ENCODE measurements at places on chromosomes 7 and 10.
A peak's percentile ranks its signal among the peaks of the same experiment; 100 is the strongest.

DNA sequence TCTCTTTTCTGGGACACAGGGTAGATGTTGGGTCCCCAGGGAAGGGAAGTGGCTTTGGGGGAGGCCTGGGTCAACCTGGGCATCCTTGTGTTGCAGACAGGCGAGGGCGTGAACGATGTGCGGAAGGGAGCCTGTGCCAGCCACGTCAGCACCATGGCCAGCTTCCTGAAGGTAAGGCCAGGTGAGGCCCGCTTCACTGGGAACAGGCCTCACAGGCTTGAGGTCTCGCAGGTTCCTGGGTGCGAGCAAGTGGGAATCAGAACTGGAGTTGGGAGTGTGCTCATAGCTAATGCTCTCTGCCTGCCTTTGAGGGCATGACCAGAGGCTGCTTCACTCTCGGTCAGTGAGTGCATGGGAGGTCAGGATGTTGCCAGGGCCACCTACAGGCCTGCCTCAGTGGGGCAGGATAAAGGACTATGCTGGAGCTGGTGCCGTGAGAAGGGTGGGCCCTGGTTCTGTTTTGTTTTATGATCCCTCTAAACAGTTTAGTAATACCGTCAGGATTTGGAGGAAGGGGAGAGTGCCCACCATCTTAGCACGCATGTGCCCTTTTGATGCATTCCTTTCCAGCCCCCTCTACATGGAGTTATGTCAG is 8.4 kb downstream of the DBNL start:
- no peak for DNase-seq

DNA sequence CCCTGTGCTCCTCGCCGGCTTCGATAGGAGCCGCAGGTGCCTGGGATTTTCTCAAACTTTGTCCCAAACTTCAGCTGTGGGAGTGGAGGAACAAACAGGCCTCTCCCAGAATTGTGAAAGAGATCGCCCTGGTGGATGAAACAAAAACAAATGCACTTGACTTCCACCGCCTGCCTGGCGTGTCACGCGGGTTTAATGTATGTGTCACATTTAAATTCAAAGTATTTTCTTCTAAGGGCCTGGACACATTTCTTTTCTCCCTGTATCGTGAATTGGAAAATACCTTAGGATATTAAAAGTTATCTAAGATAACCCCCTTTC is 694 bp upstream of the WASL start:
- peak; percentile 46 for DNase-seq

DNA sequence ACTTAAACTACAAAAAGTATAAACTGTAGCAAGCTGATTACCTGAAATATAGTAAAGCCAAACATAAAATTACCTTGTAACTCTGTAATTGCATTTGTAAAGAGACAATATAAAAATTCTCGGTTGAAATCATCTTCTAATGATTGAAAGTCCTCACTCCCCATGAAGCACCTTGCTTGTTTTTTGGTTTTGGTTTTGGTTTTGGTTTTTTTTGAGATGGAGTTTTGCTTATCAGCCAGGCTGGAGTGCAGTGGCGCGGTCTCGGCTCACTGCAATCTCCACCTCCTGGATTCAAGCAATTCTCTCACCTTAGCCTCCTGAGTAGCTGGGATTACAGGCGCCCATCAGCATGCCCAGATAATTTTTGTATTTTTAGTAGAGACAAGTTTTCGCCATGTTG is 33.9 kb upstream of the GPR37 start:
- no peak for DNase-seq

DNA sequence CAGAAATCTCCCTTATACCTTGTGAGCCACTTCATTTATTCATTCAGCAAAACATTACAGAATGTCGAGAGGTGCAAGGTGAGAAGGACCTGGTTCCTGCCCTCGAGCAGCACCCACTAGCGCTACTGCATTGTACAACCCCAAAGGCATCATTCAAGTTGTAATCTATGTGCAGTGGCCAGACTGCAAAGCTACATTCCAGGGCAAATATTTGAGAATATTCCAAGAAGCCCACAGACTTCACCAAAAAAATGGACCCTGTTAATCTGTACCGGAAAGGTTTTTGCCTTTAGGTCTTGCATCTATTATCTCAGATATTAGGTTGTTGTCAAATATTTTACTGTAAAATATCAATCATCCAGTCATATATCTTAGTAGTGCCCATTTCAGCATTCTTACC is 295.4 kb upstream of the FZD1 start:
- no peak for DNase-seq

- DNase-seq: no peak
These were observed 9.0 kb downstream of the OAT start for GRCh38 chr10:124409696-124410095.

DNA sequence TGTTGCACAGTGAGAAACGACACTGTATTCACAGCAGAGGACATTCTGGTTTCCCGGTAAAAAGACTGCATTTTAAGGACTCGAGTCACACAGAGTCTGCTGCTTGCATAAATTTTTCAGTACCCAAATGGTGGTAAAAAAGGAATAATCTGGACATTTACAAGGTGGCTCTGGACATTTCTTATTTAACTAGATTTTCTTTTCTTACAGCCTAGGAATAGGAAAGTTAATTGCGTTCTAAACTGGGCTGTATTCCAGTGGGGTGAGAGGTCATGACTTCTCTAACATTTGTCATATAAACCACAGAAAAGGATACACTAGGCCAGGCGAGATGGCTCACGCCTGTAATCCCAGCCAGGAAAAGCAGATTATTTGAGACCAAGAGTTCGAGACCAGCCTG is 237.5 kb upstream of the KLF6 start:
- no peak for DNase-seq

DNA sequence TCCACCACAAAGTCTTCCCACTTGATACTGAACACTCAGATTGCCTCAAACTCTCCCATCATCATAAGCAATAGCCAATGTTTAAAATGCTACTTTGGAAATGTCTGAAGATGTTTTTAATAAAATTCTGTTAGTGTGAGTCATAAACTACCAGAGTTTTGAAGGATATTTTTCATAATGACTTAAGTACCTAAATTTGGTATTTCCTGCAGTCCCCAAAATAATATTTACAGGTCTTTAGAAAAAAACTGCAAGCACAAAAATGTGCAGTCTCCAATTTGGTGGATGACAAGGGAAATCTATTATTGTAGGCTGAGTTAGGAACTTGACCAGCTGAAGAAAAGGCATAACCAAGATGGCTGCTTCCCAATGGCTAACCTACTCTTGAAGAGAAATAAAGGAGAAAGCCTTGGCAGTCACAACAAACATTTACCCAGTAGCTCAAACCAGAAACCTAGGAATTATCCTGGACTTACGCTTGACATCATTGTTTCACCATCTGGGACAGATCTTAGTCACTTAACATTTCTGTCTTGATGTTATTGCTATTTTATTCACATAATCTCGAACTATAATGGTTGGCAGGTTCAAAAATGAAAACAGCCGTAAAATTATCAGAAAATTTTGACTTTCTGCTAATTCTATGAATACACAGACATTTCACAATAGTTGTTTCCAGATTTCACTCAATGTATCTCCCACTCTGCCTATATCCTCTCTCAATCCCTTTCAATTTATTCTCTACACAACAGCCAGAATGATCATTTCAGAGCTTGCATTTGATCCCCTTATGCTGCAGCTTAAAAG is 111.2 kb upstream of the STEAP1B start:
- no peak for DNase-seq

DNA sequence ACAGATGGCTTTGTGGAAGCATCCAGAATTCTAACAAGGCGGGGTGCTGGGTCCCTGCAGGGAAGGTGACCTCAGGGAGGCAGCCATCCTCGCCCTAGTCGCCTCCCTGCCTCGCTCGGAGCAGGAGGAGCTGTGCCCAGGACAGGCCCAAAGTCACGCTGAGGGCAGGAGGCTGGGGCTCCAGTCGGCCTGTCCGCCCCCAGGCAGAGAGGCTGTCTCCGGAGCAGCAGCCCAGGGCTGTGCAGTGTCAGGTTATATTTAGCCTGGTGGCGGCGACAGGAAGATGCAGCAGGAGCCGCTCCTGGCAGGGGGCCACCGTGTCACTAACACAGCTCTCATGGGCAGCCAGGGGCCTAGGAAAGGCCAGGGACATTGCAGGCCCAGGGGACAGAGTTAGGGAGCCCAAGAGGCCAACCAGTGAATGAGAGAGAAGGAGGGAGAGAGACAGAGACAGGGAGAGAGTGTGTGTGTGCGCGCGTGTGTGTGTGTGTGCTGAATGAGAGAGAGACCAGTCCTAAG is 13.5 kb downstream of the KCNH2 start:
- no peak for DNase-seq

- DNase-seq: no peak
These were observed 39.7 kb upstream of the ZMYND11 start for GRCh38 chr10:95356-96115.

DNA sequence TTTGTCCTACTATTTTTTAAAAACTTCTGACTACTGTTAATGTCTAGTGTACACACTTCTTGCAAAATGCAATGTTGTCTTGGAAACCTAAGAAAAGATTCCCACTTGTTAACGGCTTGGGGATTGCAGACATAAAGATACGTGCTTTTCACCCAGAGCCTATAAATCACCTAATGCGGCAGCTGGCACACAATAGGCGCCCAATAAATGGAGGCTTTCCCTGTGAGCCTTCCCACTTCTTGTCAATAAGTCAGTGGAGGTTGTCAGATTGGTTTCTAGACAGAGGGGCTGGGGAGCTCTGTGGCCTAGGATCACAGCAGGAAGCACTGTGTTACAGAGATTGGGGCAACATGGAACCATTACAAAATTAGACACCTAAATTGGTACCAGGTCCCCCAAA is 74.7 kb downstream of the VSTM4 start:
- no peak for DNase-seq

DNA sequence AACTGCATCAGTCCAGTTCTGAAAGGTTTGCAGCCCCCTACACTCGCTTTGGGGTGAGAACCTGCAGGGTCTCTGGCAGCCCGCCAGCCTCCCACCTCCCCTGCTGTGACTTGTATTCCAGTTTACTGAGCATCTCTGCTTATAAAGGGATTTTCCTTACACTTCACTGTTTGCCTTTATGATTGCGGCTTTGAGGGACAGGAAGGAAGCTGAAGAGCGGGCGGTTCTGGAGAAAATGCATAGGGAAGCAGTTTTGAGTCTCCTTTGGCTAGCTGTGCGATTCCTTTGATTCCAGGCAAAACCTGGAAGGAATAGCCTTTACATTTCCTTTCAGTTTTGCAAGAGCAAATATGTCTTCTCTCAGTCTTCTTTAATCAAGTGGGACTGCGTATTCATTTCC is 65.0 kb upstream of the TRIM8 start:
- DNase-seq: no peak

DNA sequence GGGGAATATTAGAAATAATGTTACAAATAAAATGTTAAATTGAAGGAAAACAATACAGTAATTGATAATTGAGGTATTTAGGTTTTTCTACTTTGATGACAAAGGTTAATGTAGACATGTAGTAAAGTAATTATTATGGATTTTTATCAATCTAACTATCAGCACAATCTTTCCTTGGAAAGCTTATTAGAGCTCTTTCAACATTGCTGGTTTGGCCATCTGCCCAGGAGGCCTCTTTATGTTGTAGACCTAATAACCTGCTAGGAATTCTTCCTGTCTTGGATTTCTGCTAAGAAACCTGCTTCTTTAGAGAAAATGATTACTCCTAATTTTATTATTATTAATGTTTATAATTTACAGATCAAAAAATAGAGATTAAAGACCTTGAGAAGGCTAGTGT is 78.9 kb downstream of the CHRM2 start:
- DNase-seq: no peak

GRCh38 chr7:134502463-134503371 is 24.6 kb upstream of the AKR1B10 start:
- no peak for DNase-seq

DNA sequence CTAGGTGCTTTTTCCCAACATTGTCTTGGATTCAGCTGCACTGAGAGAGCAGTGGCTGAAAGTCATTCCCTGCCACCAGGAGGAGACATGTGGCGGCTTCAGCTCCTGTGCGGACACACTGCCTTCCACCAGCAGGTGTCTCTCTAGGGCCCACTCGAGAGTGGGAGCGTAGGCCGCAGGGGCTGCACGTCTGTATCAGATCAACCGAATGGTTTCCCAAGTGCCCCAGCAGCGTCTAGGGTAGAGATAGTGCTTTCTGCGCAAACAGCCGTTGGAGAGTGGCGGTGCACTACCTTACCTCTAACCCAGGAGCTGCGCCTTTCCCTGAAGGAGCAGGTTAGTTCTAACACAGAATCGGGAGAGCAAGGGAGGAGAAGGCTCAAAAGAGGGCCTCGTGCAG is 31.7 kb downstream of the PAPOLB start:
- peak; percentile 62 for DNase-seq

DNA sequence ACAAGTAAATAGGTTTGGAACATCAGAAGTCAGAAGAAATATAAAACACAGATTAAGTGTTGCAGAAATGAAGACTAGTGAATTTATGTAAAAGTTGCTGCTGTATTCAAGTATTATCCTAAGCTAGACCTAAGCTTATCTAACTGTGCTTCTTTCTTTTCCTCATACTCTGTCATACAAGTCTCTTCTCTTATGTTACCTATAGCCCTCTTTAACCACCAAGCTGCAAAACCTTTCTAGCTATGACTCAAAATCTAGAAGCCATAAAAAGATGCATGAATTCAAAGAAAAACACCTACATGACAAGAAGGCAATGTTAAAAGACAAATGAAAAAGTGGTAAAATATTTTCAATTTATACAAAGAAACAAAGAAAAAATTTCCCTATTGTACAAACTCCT is 23.0 kb downstream of the DENND11 start:
- DNase-seq: no peak

- DNase-seq: no peak
These were observed 131.2 kb downstream of the RALA start for GRCh38 chr7:39754326-39755120.

GRCh38 chr10:71998840-71999194 is 34.6 kb downstream of the CHST3 start:
- no peak for DNase-seq
